Right renal pelvis (tissue), 4 donors: ENCODE measurements at places on chromosomes 7 and 10.

- peak; percentile 5 for DNase-seq
These were observed 52.2 kb downstream of the GPR158 start for GRCh38 chr10:25226775-25227682.

- no peak for DNase-seq
These were observed 17.1 kb upstream of the EZH2 start for GRCh38 chr7:148901178-148901577.

DNA sequence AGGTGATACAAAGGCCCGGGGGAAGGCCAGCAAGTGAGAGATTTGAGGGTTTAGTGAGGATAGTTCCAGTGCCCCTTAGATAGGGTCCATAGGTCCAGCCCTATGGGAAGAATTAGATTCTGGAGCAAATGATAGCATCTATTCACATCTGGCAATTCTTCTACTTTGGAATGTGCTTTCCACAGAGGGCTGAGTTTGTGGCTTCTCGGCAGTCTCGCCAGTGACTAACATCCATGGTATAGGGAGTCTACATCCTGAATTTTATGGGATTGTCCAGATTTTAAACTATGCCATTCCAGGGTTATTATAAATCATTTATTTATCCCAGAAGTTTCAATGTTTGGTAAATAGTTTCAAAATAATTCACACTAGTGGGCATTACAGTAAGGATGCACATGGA lies 207.3 kb upstream of the ADO start:
- no peak for DNase-seq

- no peak for DNase-seq
These were observed 61.5 kb downstream of the KCND2 start for GRCh38 chr7:120334475-120334874.

GRCh38 chr7:5082806-5083205 lies 37.1 kb downstream of the RBAK start:
- DNase-seq: no peak

DNA sequence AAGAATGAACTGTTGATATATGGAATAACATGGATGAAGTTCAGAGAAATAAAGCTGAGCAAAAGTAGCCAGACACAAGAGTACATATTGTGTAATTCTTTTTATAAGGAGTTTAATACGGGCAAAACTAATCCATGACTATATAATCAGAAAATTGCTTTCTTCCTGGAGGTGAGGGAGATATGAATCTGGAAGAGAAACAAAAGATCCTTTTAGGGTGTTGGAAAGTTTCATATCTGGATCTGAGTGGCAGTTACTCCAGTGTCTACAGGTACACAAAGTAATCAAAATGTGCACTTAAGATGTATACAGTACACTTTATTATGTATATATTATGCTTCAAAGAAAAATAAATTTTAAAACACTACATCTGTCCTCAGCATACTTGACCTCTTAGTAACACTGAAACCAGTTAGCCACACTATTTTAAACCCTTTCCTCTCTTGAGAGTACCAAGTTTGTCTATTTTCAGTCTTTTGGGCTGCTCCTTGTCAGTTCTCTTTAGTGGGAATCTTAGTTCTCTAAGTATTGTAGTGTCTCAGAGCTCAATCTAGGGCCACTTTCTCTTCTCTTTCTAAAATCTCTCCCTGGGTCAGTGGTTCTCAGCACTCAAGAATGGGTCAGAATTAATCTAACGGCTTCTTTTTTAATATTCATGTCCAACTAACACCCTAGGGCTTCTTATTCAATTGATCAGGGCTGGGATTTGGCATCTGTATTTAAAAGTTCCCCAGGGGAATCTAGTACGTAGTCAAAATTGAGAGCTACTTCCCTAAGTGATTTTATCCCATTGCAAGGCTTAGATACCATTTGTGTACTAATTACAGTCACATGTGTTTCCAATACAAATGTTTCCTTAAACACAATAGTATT lies 4.3 kb upstream of the LIPF start:
- DNase-seq: no peak

DNA sequence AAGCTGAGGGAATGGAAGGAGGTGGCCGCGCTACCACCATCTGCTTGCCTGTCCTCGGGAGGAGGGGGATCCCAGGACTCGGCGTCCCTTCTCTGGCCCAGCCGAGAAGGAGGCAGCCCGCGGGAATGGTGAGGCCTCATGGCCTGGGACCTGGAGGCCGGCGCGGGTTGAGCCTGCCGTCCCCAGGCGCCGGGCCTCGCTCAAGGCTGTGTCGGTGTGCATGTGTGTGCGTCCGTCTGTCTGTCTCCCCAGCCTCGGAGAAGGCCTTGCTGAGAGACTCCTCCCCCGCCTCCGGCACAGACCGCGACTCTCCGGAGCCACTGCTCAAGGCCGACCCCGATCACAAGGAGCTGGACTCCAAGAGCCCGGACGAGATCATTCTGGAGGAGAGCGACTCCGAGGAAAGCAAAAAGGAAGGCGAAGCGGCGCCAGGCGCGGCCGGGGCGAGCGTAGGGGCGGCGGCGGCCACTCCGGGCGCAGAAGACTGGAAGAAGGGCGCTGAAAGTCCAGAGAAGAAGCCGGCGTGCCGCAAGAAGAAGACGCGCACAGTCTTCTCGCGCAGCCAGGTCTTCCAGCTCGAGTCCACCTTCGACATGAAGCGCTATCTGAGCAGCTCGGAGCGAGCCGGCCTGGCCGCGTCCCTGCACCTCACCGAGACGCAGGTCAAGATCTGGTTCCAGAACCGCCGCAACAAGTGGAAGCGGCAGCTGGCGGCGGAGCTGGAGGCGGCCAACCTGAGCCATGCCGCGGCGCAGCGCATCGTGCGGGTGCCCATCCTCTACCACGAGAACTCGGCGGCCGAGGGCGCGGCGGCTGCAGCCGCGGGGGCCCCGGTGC lies 1.3 kb downstream of the HMX3 start:
- no peak for DNase-seq

- DNase-seq: no peak
These were observed 93.5 kb downstream of the DYNC1I1 start for GRCh38 chr7:95865716-95866371.

GRCh38 chr10:21022821-21023220 lies 125.7 kb upstream of the NEBL start:
- no peak for DNase-seq

DNA sequence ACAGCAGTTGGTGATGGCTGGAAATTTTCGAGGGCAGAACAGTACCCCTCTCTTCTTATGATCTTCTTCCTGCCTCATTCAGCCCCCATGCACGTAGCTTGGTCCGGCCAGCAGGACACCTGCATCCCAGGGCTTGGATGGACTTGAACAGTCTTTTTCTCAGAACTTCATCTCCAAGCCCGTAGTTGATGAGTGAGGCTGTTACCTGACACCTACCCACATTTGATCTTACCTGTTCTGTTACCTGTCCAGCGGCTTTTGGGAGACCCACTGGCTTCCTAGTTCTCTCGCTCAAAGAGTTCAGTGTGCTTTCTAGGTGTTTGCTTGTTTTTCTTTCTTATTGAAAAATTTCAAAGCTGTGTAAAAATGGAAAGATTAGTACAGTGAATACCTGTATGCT lies 212.2 kb downstream of the CUX1 start:
- DNase-seq: no peak

GRCh38 chr7:117856196-117856595 lies 17.0 kb downstream of the CTTNBP2 start:
- no peak for DNase-seq

GRCh38 chr7:117129521-117129955 lies 176.2 kb downstream of the ST7 start:
- no peak for DNase-seq

DNA sequence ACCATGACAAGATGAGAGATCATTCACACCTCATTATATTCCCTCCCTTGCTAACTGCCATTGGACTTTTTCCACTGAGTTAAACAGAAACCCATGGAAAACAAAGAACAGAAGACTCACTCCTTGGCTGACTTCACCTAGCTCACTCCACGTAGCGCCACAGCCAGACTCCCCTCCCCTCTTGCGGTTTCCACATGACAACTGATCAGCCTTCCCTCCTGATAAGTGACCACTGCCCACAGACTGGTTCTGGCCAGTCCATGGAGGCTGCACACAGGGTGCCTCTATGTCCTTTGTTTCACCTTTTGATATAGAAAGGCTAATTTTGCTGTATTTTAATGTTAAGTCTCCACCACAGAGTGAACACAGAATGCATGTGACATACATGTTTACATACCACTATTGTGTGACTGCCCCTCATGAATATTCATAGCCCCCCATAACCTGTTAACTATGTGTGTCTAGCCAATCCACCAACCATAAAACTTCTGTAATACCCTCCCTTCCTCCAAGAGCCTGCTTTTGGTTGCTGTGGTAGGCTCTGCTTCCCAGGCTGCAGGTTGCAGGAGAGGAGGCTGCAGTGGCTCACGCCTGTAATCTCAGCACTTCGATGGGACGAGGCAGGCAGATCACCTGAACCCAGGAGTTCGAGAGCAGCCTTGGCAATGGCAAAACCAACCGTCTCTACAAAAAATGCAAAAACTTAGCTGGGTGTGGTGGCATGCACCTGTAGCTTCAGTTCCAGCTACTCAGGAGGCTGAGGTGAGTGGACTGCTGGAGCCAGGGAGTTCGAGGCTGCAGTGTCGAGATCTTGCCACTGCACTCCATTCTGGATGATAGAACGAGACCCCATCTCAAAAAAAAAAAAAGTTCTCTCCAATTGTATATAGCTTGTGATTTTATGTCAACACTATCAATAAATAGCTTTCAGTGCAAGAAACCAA lies 10.0 kb upstream of the IFIT5 start:
- no peak for DNase-seq

DNA sequence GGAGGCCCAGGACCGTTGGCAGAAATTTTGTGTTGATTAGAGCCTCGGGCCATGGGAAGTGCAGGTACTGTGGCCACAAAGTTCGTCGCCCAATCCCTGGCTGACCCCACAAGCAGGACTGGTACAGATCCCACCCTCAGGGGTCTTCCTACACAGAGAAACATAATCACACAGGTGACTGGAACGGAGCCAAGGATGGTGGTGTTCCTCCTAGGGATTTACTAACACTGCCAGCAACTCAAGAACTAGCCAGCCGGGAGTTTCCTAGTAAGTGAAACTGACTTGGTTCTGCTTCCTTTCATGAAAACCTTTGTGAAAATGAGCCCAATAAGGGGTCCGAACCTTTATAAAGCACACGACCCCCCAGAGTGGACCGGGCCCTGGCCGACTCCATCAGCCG lies 5.7 kb downstream of the CUX1 start:
- DNase-seq: no peak

- no peak for DNase-seq
These were observed 57.2 kb downstream of the MAD1L1 start for GRCh38 chr7:2175514-2175913.

DNA sequence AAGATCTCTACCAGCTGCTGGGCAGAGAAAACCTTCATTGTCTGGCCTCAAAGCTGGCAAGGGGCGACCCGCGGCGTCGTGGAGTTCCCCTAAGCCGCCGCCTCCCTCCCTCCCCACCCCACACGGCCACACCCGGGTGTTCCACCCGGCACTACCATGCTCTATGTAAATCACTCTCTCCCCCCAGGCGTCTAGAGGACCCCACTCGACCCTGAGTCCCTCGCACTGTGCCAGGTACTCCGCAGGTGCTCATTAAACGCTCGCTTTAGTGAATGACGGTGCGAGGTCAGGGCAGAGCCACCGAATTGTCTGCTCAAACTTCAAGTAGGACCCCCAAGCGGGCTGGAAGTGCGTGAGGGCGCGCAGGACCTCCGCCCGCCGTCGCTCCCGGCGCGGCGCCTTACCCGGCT lies 628 bp downstream of the PARP12 start:
- DNase-seq: no peak

DNA sequence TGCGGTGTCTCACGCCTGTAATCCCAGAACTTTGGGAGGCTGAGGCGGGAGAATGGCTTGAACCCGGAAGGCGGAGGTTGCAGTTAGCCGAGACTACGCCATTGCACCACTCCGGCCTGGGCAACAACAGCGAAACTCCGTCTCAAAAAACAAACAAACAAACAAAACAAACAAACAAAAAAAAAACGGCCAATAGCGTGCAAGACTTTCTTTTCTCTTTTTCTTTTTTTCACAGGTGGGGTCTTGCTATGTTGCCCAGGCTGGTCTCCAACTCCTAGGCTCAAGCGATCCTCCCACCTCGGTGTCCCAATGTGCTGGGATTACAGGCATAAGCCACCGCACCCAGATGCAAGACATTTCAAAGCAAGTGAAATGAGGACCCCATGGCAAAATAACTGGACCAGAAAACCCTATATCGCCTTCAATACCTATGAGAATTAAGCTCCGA lies 1.6 kb downstream of the PSAP start:
- no peak for DNase-seq

DNA sequence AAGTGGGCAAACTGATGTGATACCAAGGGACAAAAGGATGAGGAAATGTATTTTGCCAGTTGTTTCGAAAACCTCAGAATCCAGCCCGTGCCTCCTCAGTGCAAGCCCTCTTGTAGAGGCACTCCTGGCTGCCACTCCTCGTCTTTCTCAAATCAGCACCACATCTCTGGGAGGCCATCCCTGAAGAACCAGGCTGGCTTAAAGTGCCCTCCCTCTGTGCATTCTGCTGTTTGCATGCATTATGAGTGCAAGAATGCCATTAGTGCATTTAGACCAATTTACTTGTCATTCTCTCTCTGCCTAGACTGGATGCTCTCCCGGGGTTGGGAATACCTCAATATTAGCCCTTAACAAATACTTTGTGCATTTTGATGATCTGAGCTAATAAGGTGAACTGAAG lies 19.9 kb upstream of the FAM180A start:
- no peak for DNase-seq

DNA sequence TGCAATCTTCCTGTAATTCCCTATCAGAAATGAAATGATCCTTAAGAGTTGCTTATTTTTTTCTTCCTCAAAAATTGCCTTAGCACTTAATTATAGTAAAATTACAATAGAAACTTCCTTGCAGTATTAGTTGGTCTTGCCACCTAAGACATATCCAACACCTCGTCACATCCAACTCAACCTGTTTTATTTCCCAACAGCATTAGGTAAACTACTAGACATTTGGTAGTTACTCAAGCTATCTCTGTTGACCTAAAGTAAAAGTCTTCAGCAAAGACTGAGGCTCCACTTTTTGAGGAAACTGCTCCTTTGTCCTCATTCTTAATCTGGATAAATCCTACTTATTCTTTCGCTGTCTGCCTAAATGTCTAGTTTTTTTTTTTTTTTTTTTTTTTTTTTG lies 20.4 kb downstream of the HIBADH start:
- no peak for DNase-seq

DNA sequence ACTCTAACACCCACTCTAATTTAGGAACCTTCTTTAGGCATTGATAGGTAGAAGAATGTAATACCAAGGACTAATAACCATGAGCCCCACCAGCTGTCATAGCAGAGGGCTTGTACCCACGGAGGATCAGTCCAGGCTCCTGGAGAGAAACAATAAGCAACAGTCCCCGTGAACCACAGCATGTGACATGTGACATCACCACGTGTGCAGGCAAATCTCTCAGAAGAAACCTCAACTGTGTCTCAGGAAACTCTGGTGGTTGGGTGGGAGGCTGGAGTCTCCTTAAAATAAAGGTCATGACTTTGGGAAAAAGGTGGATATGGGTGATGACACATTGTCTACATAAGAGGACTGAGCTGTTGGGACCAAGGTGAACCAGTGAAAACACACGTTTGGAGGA lies 653.9 kb upstream of the FOXK1 start:
- no peak for DNase-seq
